Smooth muscle cell of the coronary artery (primary cell): ENCODE measurements at places on chromosomes 6 and 20. TPM values are rescaled to one million over a fixed set of nuclear protein-coding genes. Genes with fewer than 3 reads are reported as not detected.

The UST gene
- 16.6 and 18.6 TPM in 2 replicates for total RNA-seq

The KIF13A gene
- 42.8 and 56.2 TPM in 2 replicates for total RNA-seq

The TREM1 gene
- 1.5 TPM in 1 of 2 replicates, not detected in the other for total RNA-seq

The SNPH gene
- 6.8 and 7.1 TPM in 2 replicates for total RNA-seq

The SULF2 gene
- total RNA-seq = 20.0 and 26.4 TPM in 2 replicates

The COL12A1 gene
- 72.5 and 122 TPM in 2 replicates for total RNA-seq

The ZNF334 gene
- total RNA-seq = 1.2 and 1.3 TPM in 2 replicates

The EDN1 gene
- total RNA-seq = 2.3 and 312 TPM in 2 replicates

The CALHM4 gene
- total RNA-seq = not detected in 2 replicates

The ZSCAN23 gene
- 0.94 and 2.4 TPM in 2 replicates for total RNA-seq

The ABHD16B gene
- not detected in 2 replicates for total RNA-seq

The FAM184A gene
- 0.08 and 0.70 TPM in 2 replicates for total RNA-seq

The ACSS1 gene
- total RNA-seq = 1.1 and 14.0 TPM in 2 replicates

The LHFPL5 gene
- not detected in 2 replicates for total RNA-seq

The GSTA3 gene
- total RNA-seq = not detected in 2 replicates

The MROH8 gene
- 0.35 and 1.1 TPM in 2 replicates for total RNA-seq

The GHRH gene
- not detected in 2 replicates for total RNA-seq

The SRC gene
- 11.4 and 21.4 TPM in 2 replicates for total RNA-seq

The PRPH2 gene
- 0.30 and 2.2 TPM in 2 replicates for total RNA-seq

The SLC25A27 gene
- 0.75 and 17.0 TPM in 2 replicates for total RNA-seq

The C6orf132 gene
- total RNA-seq = 0.12 and 0.75 TPM in 2 replicates

The TMEM244 gene
- not detected in 2 replicates for total RNA-seq

The OR2H2 gene
- total RNA-seq = not detected in 2 replicates

The TINAG gene
- total RNA-seq = not detected in 2 replicates

The ADGB gene
- total RNA-seq = not detected in 2 replicates

The CCN6 gene
- not detected in 2 replicates for total RNA-seq

The ARFGEF3 gene
- under 0.01 and 0.08 TPM in 2 replicates for total RNA-seq

The AFDN gene
- 29.2 and 48.4 TPM in 2 replicates for total RNA-seq

The GPLD1 gene
- under 0.01 and 0.53 TPM in 2 replicates for total RNA-seq

The SPEF1 gene
- 0.08 and 0.12 TPM in 2 replicates for total RNA-seq

The SLC17A3 gene
- not detected in 2 replicates for total RNA-seq

The KIF16B gene
- 8.6 and 15.3 TPM in 2 replicates for total RNA-seq

The CD40 gene
- total RNA-seq = 1.9 and 7.8 TPM in 2 replicates

The SEMG1 gene
- not detected in 2 replicates for total RNA-seq

The POU5F1 gene
- not detected in 2 replicates for total RNA-seq

The ACTL10 gene
- total RNA-seq = 1.5 and 2.8 TPM in 2 replicates

The ARMC12 gene
- total RNA-seq = 0.23 TPM in 1 of 2 replicates, not detected in the other

The SIM1 gene
- total RNA-seq = 1.6 TPM in 1 of 2 replicates, not detected in the other

The INSM1 gene
- total RNA-seq = not detected in 2 replicates

The NFATC2 gene
- 0.60 TPM in 1 of 2 replicates, not detected in the other for total RNA-seq

The HLA-DMB gene
- total RNA-seq = 0.08 and 0.12 TPM in 2 replicates

The GPX5 gene
- total RNA-seq = not detected in 2 replicates

The RBL1 gene
- 2.8 and 4.2 TPM in 2 replicates for total RNA-seq

The RBPJL gene
- not detected in 2 replicates for total RNA-seq
